Umbilical cord (tissue), 2 donors: ENCODE measurements at places on chromosomes 2 and 18. TPM values are rescaled to one million over a fixed set of nuclear protein-coding genes. Genes with fewer than 3 reads are reported as not detected.

MALL gene
- 19.3 TPM for total RNA-seq

- no peak for DNase-seq
Observed at GRCh38 chr18:52536039-52536438, 196.0 kb downstream of the DCC start.

DNA sequence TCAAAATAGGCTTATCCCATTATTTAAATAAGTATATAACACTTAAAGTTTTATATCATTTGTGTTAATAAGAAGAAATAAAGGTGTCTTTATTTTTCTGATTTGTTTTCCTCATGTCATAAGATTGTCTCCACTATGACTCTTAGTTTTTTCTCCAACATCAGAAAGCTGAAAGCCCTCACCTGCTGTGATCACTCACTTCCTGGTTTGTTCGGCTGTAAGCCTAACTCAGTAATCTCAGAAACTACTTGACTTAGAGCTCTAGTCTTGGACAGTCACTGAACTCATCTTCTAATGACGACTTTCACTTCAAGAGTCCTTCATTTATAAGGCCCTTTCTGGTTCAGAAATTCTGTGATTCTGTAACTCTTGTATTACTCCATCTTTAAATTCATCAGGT is 311.0 kb downstream of the ZEB2 start:
- no peak for DNase-seq

UNC50 gene
- total RNA-seq = 59.2 TPM

GRCh38 chr2:206211657-206212255 is 52.1 kb downstream of the EEF1B2 start:
- no peak for DNase-seq

- no peak for DNase-seq
Observed at GRCh38 chr18:62001396-62001795, 108.6 kb upstream of the RNF152 start.

GRCh38 chr2:177059293-177059692 is 153.3 kb upstream of the HNRNPA3 start:
- peak; percentile 34 for DNase-seq

HSPE1 gene
- total RNA-seq = 78.2 TPM

DNA sequence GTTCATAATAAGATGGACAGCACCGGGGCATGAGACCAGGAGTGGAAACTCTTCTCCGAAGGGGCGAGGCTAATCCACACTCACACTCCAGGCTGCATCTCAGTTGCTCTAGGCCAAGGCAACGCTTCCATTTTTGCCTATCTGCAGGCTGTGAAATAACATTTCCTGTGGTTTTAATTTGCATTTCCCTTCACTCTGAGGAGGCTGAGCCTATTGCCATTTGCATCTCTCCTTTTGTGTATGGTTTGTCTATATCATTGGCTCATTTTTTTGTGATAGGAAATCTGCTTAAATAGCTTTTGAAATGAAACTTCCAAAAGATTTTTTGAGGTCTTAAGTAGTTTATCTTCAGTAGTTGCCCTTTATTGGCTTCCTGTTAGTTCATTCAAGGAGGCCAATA is 57.6 kb downstream of the TPGS2 start:
- no peak for DNase-seq

GRCh38 chr2:131493199-131493968 is 1.2 kb upstream of the MZT2A start:
- DNase-seq = peak; percentile 12

UPP2 gene
- 0.24 TPM for total RNA-seq

HOXD12 gene
- total RNA-seq = 1.9 TPM

DNA sequence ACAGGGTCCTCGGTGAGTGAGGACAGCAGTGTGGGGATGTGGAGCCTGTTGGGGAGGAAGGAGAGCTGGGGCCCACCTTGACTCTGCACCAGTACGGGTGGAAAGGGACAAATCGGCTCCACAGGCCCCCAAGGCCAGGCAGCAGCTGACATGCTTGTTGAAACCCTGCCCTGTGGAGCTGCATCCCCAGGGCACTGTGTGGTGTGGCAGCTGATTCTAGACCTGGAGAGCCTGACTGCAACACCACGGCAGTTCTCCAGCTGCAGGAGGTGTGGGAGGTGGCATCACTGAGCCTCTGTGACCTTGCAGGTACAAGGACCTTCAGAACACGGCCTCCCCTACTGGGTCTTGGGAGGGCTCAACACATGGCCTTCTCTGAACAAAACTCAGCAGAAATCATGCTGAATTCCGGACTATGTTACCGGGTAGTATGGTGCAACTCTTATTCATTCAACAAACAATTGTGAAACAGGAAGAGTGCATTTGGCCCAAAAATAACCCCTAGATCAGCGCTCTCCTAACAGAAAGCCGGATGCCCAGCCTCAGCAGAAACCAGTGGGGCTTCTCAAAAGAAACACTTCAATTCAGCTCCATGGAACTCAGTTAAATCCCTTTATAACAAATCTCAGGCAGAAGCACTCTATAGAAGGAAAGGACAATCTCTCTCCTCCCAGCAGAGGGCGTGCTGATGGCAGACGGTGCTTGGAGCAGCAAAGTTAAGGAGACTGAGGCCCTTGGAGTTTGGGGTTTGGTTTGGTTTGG is 104.4 kb upstream of the SALL3 start:
- DNase-seq = no peak

- no peak for DNase-seq
Observed at GRCh38 chr2:10094271-10094814, 14.1 kb upstream of the CYS1 start.

ALPG gene
- not detected for total RNA-seq

DNA sequence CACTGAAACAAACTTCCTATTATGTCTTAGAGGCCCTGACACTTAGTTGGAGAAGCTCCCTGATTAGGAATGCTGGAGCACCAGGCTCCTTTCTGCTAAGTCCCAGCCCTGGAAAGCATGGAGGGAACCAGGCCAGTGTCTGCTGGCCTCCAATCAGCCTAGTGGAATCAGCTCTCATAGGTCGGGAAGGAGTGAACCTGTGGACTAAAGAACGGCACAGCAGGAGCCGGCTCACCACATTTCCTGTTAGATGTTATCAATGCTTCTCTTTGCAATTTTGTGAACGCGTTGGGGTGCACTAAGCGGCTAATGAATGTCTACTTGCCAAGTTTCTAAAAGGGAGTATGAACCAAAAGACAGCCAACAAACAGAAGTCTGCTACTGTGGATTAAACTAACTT is 296.6 kb downstream of the NAPG start:
- no peak for DNase-seq

DNA sequence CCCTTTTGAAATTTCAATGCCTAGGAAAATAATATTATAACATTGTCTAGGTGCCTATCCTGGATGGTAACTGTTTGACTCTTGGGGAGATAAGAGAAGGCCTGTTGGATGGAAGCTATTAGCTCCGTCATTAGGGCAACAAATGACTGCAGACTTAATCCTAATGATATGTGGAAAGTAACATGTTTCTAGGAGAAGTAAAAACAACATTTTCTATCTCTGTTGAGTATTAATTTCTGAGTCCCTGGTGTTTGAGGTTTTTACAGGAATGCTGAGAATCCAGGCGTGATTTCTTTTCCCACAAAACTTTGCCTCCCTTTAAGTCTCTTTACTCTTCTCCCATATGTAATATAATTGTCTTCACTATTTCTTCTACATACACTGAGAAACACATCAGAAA is 159.1 kb downstream of the GALNT1 start:
- DNase-seq = no peak

FNDC4 gene
- 3.1 TPM for total RNA-seq

TMEM178A gene
- total RNA-seq = 3.9 TPM

DNA sequence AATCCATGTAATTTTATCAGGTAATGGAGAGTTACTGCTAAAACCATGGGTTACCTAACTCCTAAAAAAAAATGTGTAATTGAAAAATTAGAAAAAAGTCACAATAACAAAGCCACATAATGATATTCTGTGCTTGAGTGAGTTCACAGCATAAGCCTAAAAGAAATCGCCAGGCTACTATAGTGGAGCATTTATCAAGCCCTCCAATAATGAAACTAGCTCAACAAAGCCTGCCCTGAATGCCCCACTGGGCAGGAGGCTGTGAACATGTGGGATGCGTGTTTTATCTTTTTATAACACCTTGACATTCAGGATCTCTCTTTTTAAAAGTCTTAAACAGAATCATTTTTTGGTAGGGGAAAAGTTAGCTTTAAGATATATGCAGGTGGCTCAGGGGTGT is 86.3 kb downstream of the KCTD18 start:
- no peak for DNase-seq

DNA sequence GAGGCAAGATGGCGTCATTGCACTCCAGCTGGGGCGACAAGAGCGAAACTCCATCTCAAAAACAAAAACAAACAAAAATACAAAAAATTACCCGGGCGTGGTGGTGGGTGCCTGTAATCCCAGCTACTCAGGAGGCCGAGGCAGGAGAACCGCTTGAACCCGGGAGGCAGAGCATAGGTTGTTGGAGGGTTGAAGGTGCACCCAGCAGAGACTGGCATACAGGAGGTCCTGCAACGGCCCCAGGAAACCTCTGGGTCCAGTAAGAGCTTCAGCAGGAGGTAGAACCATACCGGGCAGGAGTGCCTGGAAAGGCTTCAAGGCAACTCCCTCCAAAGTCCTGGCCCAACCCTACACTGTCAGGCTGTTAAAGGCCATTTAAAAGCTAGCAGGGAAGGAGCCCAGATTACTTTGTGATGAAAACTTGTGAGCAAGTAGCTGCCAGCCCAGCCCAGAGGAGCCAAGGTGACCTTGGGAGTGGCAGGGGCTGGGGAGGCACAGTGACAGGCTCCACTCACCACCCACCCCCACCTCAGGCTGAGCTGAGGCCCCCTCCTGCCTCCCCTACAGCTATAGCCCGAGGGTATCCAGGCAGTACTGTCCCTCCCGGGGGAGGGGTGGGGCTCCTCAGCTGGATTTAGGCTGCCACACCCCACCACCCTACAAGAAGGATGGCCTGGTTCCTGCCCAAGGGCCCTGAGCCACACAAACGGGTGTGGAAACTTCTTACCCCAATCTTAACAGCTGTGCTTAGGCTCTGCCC is 28.1 kb downstream of the TFCP2L1 start:
- DNase-seq = no peak
